ENCODE measurements at places on chromosomes 11 and 22. TPM values are rescaled to one million over a fixed set of nuclear protein-coding genes. Genes with fewer than 3 reads are reported as not detected.

The DLG2 gene
- 18.3 TPM for total RNA-seq

The USP28 gene
- total RNA-seq, result 91.9 TPM

The OLFML1 gene
- total RNA-seq, result 29.2 TPM

The C11orf16 gene
- total RNA-seq, result not detected

The CELSR1 gene
- 2.1 TPM for total RNA-seq

The KRTAP5-2 gene
- total RNA-seq, result not detected

The SEPTIN3 gene
- 0.52 TPM for total RNA-seq

The C11orf21 gene
- total RNA-seq, result 1.6 TPM

The IGLL1 gene
- total RNA-seq, result not detected

The MCHR1 gene
- 1.6 TPM for total RNA-seq

The CASP4 gene
- 38.1 TPM for total RNA-seq

The NAALADL1 gene
- 8.4 TPM for total RNA-seq

The VPS51 gene
- 166 TPM for total RNA-seq

The C22orf42 gene
- not detected for total RNA-seq

The MS4A15 gene
- not detected for total RNA-seq

The LRRC74B gene
- total RNA-seq, result not detected

The GDPD5 gene
- total RNA-seq, result 7.8 TPM

The SEZ6L gene
- total RNA-seq, result 0.52 TPM

The SIPA1 gene
- total RNA-seq, result 15.7 TPM

The FZD4 gene
- 56.4 TPM for total RNA-seq

The OR5W2 gene
- total RNA-seq, result not detected

The MS4A6A gene
- total RNA-seq, result 33.4 TPM

The VPREB3 gene
- not detected for total RNA-seq

The OAF gene
- 13.6 TPM for total RNA-seq

The ESAM gene
- 9.4 TPM for total RNA-seq

The KRTAP5-1 gene
- not detected for total RNA-seq

The FAM180B gene
- total RNA-seq, result 2.1 TPM

The IFITM1 gene
- 13.0 TPM for total RNA-seq

The CRYBB2 gene
- total RNA-seq, result not detected

The CSRP3 gene
- 360 TPM for total RNA-seq

The RIMBP3B gene
- not detected for total RNA-seq

The ANGPTL5 gene
- total RNA-seq, result 1.6 TPM

The OR5M8 gene
- not detected for total RNA-seq

The SUSD2 gene
- 0.52 TPM for total RNA-seq

The LMF2 gene
- 12.5 TPM for total RNA-seq

The UBQLNL gene
- under 0.01 TPM for total RNA-seq

The SLC43A3 gene
- total RNA-seq, result 15.1 TPM

The SCUBE1 gene
- under 0.01 TPM for total RNA-seq

The RCOR2 gene
- total RNA-seq, result 4.2 TPM

The MTA2 gene
- total RNA-seq, result 63.7 TPM

The PIWIL4 gene
- total RNA-seq, result 8.9 TPM
